Activated CD8-positive, alpha-beta memory T cell treated with anti-CD3 and anti-CD28 coated beads for 48 hours (primary cell): ENCODE measurements at places on chromosomes 16 and 17.

- no peak for DNase-seq
These were observed 4.6 kb downstream of the SMCR8 start for GRCh38 chr17:18319604-18320256.

DNA sequence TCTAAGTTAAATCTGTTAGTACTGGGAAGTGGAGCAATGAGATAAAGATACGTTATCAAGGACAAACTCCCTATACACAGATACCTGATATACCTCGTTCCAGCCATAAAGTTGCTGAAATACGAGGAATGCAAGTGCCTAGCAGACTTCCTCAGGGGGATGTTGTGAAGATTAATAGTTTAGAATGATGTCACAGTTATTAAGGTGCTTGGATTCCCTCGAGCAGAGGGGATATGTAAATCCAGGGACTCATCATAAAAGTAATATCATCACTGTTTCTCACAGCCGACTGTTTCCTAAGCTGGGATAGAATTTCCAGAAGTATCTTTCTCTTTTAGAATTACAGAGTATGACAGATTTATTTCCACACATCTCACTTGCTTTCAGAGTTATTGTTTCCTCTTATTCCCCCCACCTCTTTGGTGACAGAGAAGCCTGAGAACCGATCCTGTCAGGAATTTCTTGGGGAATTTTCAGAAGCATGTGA lies 28.4 kb upstream of the ZFHX3 start:
- no peak for DNase-seq

GRCh38 chr17:2796164-2797125 lies at the start of gene RAP1GAP2:
Gene RAP1GAP2 (plus strand): TSS chr17:2796438. CDS start chr17:2796528, 90 bp downstream.
- peak; percentile 23 for DNase-seq

DNA sequence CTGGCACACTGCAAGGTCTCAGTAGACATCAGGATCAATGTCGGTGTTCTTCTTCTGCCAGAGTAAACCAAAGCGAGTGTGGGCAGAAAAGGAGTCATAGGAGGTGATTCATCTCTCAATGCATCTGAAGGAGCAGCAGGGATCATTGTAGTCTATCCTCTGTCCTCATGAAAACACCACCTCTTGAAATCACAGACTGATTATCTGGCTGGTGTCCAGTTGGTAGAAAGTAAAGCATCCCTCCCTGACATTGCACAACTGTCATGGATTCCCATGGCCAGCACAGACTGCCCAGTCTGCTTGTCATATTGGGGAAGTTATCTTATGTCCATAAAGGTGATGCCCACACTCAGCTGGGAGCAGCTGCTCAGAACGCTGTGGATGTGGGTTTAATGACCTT lies 74.1 kb downstream of the ABCC12 start:
- no peak for DNase-seq

DNA sequence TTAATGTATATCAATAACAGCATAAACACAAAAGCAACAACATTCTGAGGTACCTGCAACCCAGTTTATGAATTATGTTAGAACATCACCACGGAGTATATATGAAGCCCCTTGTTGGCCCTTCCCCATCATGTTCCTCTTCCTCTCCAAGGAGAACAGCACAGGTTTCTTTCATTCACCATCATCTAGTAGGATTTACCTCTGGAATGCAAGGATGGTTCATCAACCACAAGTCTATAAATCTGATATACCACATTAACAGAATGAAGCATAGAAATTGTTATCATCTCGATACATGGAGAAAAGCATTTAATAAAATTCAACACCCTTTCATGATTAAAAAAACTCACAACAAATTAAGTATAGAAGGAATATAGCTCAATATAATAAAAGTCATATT lies 6.2 kb upstream of the PRSS54 start:
- no peak for DNase-seq

- DNase-seq: no peak
These were observed 103.0 kb downstream of the RAB11FIP4 start for GRCh38 chr17:31494259-31495021.

DNA sequence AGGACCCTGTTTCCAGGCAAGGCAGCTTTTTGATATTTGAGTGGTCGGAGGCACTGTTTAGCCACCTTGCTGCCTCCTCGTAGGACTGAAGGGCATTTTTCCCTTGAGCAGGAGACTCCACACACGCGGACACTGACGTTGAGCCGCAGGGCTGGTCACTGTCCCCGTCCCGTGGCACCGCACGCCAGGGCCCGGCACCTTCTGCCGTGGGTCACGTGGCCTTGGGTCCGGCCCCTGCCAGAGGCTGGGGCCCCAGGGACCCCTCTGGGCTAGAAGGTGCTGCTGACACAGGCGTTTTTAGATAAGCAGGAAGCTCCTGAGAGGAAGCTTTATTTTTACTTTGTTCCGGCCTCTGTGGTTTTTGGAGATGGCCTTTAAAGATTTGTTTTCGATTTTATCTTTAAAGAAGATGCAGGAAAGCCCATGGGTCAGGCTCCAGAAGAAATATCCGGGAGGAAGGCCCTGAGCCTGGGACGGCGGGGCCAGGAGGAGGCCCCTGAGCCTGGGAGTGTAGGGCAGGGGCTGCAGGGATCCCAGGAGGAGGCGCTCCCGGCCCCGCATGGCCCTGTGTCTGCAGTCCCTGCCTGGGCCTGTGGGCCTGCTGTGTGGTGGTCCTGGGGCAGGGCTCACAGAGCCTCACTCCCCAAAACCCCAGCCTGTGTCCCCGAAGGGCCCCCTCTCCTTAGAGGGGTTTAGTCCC lies 30.5 kb upstream of the GNG13 start:
- no peak for DNase-seq

DNA sequence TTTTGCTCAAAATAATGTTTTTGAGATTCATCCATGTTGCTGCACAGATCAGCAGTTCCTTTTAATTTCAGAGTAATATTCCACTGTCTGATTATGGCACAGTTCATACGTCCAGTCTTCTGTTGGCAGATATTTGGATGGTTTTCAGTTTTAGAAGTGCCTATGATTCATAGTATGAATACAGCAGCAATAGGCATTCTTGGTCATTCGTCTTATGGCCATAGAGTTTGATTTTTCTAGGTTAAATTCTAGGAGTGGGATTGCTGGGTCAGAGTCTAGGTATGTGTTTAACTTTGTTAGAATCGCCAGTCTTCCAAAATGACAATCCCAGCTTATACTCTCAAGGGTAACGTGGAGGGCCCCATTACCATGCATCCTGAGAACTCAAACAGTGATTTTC lies 11.5 kb upstream of the IL34 start:
- no peak for DNase-seq

GRCh38 chr16:87101903-87102302 lies 215.3 kb downstream of the C16orf95 start:
- DNase-seq: no peak

DNA sequence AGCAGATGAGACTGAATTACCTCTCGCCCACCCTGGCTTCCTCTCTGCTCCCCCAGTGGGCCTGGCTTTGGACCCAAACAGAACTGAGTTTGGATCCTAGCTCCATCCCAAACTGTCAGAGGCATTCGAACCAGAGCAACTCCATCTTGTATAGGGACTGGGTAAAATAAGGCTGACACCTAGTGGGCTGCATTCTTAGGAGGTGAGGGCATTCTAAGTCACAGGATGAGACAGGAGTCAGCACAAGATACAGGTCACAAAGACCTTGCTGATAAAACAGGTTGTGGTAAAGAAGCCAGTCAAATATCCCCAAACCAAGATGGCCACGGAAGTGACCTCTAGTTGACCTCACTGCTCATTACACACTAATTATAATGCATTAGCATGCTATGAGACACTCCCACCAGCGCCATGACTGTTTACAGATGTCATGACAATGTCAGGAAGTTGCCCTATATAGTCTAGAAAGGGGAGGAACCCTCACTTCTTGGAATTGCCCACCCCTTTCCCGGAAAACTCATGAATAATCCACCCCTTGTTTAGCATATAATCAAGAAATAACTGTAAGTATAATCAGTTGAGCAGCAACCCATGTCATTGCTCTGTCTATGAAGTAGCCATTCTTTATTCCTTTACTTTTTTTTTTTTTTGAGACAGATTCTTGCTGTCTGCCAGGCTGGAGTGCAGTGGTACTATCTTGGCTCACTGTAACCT lies 44.4 kb downstream of the LYRM1 start:
- DNase-seq: peak; percentile 13

DNA sequence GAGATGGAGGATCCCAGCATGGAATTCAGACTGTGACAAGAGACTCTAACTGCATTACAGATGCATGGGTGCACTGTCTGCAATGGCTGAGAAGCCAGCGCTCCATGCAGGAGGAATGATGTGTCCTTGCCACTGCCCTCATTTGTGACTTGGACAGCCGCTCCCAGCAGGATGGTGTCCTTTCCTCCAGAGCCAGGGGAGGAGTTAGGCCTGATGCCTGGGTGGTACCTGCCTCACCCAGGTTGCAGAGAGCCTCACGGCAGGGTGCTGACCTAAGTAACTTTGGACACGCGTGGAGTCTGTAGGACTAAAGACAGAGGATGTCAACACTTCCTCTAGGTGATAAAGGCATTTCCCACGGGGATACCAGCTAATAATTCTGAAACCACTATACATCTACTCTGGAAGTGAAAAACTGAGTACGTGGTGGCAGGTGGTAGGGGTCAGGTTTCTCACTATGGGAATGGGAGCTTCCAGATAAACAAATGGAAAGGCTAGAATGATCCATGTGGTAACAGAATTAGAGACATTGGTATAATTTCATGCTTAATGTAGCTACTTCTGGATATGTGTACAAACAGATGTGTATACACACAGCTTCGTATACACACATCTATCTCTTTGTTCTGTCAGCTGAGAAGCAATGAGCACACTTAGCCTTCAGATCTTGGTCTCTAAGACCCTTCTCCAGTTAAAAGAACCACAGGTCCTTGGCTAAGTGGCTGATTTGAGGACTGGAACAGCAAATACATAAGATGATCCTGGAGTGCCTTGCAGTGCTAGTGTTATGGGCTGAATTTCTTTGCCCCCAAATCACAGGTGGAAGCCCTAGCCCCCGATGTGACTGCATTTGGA lies 13.7 kb upstream of the CSNK1D start:
- DNase-seq: no peak

DNA sequence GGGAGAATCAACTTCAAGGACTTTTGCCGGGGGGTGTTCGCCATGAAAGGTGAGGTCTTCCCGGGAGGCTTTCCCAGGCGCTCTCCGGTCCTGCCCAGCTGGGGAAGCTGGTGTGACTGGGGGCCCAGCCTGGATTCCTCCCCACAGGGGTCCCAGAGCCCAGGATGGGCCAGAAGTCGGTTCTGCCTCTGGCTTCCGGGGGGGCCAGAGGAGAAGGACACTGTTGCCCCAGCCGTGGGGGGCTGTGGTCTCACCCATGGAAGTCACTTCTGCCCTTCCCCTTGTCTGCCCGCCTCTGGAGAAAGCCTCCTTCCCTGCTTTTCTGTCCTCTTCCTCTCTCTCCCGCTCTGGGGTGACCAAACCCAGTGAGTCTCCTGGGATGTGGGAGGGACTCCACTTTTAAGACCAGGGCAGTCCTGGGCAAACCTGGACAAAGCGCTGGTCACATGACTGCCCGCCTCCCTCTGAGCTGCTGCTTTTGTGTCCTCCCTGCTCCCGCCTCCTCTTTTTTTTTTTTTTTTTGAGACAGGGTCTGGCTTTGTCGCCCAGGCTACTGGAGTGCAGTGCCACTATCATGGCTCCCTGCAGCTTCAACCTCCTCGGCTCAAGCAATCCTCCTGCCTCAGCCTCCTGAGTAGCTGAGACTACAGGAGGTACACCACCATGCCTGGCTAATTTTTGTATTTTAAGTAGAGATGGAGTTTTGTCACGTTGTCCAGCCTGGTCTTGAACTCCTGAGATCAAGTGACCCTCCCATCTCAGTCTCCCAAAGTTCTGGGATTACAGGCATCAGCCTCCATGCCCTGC lies 40.6 kb downstream of the RAB11FIP4 start:
- no peak for DNase-seq

- no peak for DNase-seq
These were observed 103.6 kb downstream of the PRKCA start for GRCh38 chr17:66405836-66406677.

GRCh38 chr17:17081304-17081940 lies 39.2 kb downstream of the MPRIP start:
- DNase-seq: no peak

GRCh38 chr17:31535581-31535981 lies 144.1 kb downstream of the RAB11FIP4 start:
- DNase-seq: no peak

DNA sequence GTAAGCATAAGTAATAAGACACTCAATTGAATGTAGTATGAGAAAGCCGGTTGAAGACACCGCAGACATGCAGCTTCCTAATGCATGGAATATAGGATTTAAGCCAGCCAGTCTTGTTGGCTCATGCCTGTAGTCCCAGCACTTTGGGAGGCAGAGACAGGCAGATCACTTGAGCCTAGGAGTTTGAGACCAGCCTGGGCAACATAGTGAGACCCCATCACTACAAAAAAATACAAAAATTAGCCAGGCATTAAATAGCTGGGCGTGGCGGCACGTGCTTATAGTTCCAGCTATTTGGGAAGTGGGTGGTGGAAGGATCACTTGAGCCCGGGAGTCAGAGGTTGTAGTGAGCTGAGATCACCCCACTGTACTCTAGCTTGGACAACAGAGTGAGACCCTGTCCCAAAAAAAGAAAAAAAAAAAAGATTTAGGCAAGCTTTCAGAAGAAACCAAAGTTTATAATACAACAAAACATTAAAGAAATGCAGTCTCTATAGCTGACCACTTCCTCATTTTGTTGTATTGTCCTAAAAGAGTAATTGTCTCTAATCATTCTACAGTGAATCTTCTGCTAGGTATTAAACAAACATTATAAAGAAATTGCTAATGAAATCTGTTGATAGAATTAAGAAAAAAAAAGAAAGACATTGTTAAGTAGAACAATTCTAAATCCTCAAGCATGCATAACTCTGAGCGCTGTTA lies 68.6 kb upstream of the KIFC3 start:
- DNase-seq: no peak

DNA sequence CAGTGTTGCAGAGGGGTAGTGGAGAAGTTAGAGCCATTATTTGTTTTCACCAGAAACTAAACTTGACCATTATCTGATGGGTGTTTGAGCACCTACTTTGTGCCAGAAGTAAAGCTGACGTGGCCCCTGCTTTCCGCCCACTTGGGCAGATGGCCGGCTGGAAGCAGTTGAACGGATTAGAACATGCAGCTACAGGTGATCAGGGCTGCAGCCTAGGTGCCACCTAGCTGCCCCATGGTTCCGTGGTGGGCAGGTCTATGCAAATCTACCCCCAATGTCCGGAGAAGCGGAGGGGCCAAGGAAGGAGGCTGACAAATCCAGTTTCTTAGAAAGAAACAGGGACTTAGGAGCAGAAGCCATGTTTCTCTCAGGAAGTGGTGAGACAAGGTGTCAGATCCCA lies 62.7 kb downstream of the B9D1 start:
- no peak for DNase-seq

GRCh38 chr16:70158261-70158939 lies 15.2 kb upstream of the CLEC18C start:
- DNase-seq: no peak

GRCh38 chr17:43393944-43394482 lies 4.8 kb upstream of the ARL4D start:
- peak; percentile 85 for DNase-seq
